Stimulated activated naive CD8-positive, alpha-beta T cell treated with anti-CD3 and anti-CD28 coated beads, Interleukin-15, Interleukin-2, amounts not matched to agents 100 U/mL and 50 U/mL, for 24 hours (primary cell): ENCODE measurements at places on chromosomes 7 and 10.

DNA sequence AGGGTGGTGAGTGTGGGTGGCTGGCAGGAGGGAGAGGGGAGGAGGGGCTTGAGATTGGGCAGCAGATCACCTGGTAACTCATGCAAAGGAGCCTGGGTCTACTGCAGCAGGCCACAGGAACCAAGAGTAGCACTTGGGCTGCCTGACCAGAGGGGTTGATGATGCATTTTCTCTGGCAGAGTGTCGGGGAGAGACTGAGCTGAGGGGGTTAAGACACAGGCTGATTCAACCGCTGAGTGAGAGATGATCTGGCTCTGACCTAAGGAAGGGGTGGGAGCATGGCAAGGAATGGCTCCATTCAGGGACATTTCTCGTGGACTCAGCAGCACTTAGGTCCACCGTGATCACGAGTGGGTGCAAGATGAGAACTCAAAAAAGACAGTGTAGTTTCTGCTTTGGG, 115.5 kb upstream of the STK17A start:
- DNase-seq = no peak

- no peak for DNase-seq
Measured at GRCh38 chr7:115352375-115352774, 430.5 kb downstream of the MDFIC start.

- no peak for DNase-seq
Measured at GRCh38 chr10:663831-664251, 25.6 kb downstream of the DIP2C start.

GRCh38 chr10:67302701-67303100, 376.9 kb downstream of the LRRTM3 start:
- DNase-seq = no peak

- DNase-seq = no peak
Measured at GRCh38 chr10:60282771-60283353, 106.8 kb downstream of the ANK3 start.

DNA sequence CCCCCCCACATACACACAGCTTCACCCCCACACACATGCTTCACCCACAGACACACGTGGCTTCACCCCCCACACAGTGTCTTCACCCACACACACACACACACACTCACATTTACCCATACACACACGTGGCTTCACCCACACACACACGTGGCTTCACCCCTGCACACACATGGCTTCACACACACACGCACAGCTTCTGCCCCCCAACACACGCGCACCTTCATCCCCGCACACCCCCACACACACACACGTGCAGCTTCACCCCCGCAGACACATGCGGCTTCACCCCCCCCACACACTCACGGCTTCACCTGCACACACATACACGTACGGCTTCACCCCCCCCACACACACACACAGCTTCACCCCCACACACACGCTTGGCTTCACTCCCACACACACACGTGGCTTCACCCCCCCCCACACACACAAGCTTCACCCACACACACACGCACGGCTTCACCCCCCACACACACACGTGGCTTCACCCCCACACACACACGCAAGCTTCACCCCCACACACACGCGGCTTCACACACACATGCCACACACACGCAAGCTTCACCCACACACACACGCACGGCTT, 82.4 kb downstream of the NKX6-2 start:
- no peak for DNase-seq

DNA sequence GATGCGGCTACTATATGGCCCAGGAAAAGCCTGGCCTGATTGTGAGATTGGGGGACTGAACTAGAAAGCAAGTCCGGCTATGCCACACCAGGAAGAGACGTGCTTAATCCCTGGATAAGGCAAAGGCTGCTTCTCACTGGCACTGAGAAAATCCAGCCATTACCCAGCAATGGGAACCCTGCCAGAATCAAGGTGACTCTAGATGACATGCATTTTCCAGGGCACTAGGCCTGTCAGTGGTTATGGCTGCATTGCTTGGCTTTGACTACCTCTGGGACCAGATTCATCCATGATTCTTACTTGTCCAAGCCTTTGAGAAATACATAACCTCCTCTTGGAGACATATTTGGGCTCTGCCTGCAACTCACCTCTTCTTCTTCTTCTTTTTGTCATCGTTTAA, 317.2 kb downstream of the GRID1 start:
- DNase-seq = no peak

- no peak for DNase-seq
Measured at GRCh38 chr10:116780691-116781205, 38.4 kb upstream of the HSPA12A start.

DNA sequence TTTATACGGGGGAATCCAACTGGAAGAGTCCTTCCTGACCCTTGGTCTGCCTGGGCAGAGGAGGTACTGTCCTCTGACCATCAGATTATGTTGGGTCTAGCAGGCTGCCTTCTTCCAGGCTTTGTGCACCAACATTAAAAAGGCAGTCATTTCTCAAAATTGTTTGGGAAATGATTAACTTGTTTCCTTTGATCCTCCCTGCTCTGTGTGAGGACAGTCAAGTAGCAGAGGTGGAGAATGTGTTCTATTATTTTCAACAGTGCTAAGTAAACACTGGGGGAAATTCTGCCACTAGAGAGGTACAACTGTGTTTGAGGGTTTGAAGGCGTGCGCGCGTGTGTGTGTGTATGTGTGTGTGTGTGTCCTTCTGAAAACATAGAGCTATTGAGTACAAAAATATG, 20.6 kb downstream of the ACSL5 start:
- DNase-seq = no peak
